Stomach (tissue), 19 donors: ENCODE measurements at places on chromosomes 2 and 18. TPM values are rescaled to one million over a fixed set of nuclear protein-coding genes. Genes with fewer than 3 reads are reported as not detected.
A peak's percentile ranks its signal among the peaks of the same experiment; 100 is the strongest.

GRCh38 chr18:22459491-22459890 lies 41.8 kb upstream of the CTAGE1 start:
- no peak overlapping the region for H3K4me3 ChIP-seq
- no peaks in the 10 kb centered on the region for H3K27me3 ChIP-seq
- H3K36me3 ChIP-seq = no peaks in the 10 kb centered on the region
- no peaks in the 10 kb centered on the region for H3K4me1 ChIP-seq
- H3K27ac ChIP-seq = no peak overlapping the region

GRCh38 chr2:12774395-12774727 lies 57.6 kb downstream of the TRIB2 start:
- H3K36me3 ChIP-seq = no peaks in the 10 kb centered on the region
- no peaks in the 10 kb centered on the region for H3K27me3 ChIP-seq
- peak; percentile 59 for DNase-seq
- H3K4me1 ChIP-seq = no peaks in the 10 kb centered on the region

Gene CPS1
- total RNA-seq = 14.9 TPM

Gene NYAP2
- not detected for total RNA-seq

Gene PXDN
- total RNA-seq = 31.2 TPM
